ENCODE measurements at places on chromosomes 13 and 19. TPM values are rescaled to one million over a fixed set of nuclear protein-coding genes. Genes with fewer than 3 reads are reported as not detected.

Gene FCGBP
- total RNA-seq, result 230 TPM

Gene CDC42EP5
- total RNA-seq, result not detected

Gene MISP
- total RNA-seq, result not detected

Gene ZNF763
- 11.3 TPM for total RNA-seq

Gene ZNF880
- total RNA-seq, result 57.9 TPM

Gene KIR3DL1
- total RNA-seq, result not detected

Gene POSTN
- total RNA-seq, result not detected

Gene ANGPTL8
- total RNA-seq, result not detected

Gene ITGBL1
- total RNA-seq, result not detected

Gene ZSCAN4
- total RNA-seq, result not detected

Gene ANGPTL4
- not detected for total RNA-seq

Gene RFPL4AL1
- total RNA-seq, result not detected

Gene CYP4F12
- 1.8 TPM for total RNA-seq

Gene PTGIR
- 0.25 TPM for total RNA-seq

Gene PLPP2
- not detected for total RNA-seq

Gene PABPC3
- 1.0 TPM for total RNA-seq

Gene TUBB4A
- 8.8 TPM for total RNA-seq

Gene ZNF888
- total RNA-seq, result 10.5 TPM

Gene TMEM150B
- total RNA-seq, result not detected

Gene CGB8
- not detected for total RNA-seq

Gene SIGLEC12
- total RNA-seq, result not detected

Gene ZNF837
- 5.6 TPM for total RNA-seq

Gene FAM187B
- total RNA-seq, result not detected

Gene NLRP5
- total RNA-seq, result not detected

Gene PBX4
- 46.0 TPM for total RNA-seq

Gene OVOL3
- not detected for total RNA-seq

Gene SOX1
- total RNA-seq, result not detected

Gene ERICH4
- total RNA-seq, result not detected

Gene PSG7
- total RNA-seq, result not detected

Gene MUC16
- not detected for total RNA-seq

Gene CLEC17A
- 4.0 TPM for total RNA-seq

Measured in naive thymus-derived CD8-positive, alpha-beta T cell (primary cell).